ENCODE measurements at places on chromosomes 4 and X.

- DNase-seq, result no peak
Observed at GRCh38 chr4:155681886-155682285, 15.2 kb downstream of the GUCY1A1 start.

GRCh38 chrX:111282139-111282538, 11.9 kb upstream of the CAPN6 start:
- no peak for DNase-seq

DNA sequence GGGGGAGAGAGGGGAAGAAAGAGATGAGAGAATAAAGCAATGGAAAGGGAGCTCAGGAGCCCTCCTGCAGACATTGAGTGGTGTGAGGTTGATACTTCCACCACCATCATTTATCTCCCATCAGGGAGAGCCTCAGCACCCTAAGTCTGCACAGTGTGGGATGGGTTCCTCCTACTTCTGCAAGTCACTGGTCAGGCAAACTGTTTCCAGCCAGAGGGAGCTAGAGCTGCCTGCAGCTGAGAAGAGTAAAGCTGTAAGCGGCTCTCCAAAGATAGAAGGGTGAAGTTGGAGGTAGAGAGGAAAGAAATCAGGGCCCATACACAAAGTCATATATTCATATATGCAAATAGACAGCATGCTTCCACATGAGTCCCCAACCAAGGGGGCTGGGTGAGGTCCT, 21.9 kb upstream of the ZNF81 start:
- DNase-seq, result no peak

GRCh38 chrX:9271789-9272525, 192.9 kb upstream of the TBL1X start:
- no peak for DNase-seq

- DNase-seq, result no peak
Observed at GRCh38 chr4:147582386-147583060, 34.7 kb upstream of the TMEM184C start.

DNA sequence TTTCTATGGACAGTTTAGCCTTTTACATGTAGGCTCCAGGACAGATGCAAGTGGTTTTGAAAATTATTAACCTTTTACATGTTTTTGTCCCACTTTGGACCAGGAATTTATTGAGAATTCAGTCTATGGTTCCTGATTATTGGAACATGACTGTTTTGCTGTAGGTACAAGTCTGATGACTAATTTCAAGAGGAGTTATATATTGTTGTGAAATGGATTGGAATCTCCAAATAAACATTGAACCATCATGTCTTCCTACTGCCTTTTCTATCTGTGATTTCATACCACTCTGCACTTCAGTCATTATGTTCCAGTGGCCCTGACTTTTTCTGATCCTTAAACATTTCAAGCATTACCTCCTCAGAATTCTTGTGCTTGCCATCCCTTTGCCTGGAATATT, 35.9 kb downstream of the TBC1D19 start:
- no peak for DNase-seq

GRCh38 chr4:112847045-112847444, 202.4 kb upstream of the ANK2 start:
- no peak for DNase-seq

- no peak for DNase-seq
Observed at GRCh38 chr4:13783800-13784411, 156.4 kb upstream of the BOD1L1 start.

DNA sequence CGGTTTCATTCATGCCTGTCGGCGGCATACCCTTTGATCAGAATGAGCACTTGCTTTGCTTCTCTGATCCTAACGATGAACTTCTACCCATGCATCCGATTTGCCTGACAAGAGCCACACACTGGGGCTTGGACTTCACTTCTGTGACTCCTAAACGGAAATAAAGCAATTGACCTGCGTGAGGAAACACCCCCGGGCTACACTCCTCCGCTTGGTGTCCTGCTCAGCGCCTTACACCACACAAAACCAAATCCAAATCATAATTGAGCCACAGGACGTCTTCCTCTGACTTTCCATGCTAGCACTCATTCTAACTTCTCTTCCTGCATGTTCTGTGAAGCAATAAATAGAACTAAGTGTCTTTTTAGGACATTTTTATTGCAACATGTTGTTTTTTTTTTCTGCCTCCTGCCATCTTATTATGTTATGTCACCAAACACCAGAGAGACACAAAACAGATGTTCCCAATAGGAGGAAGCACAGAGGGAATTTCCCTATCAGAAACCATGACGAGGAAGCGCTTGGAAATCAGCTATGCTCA, 110.8 kb upstream of the FAM9B start:
- DNase-seq, result no peak

GRCh38 chr4:10072420-10073017, 44.1 kb downstream of the WDR1 start:
- DNase-seq, result no peak

DNA sequence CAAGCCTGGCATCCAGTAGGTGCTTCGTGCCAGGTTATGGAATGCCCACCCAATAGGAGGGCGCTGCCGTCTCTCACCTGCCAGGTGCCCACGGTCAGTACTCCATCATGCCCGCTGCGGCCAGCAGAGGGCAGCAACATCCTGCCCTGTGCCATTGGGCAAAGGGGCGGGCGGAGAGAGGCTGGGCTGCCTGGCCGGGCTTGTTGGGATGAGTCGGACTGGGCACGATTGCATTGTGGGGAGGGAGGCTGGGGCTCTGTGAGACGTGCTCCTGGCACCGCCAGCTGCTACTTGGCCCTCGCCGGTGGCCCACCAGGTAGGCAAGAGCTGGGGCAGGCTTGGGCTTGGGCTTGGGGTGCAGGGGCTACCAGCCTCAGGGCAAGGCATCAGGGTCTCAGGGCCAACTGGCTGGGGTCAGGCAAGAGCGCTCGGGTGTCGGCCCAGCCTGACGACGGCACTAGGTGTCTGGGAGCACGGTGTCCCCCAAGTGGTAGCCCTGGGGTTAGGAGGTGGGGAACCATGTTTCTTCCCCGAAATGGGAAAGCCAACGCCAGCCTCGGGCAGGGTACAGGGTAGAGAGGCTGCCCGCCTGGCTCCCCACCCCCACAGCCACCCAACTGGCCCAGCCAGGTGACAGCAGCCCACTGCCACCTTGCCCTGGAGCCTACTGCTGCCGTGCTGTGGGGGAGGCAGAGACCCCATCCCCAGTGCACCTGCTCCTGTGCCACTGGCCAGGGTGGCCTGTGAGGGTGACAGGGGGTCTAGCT, at the start of gene PLXNB3:
PLXNB3 (plus strand) TSS at position 261 of the 767 bp plus-strand sequence. CDS start 1,287 bp downstream, outside the sequence.
- no peak for DNase-seq

DNA sequence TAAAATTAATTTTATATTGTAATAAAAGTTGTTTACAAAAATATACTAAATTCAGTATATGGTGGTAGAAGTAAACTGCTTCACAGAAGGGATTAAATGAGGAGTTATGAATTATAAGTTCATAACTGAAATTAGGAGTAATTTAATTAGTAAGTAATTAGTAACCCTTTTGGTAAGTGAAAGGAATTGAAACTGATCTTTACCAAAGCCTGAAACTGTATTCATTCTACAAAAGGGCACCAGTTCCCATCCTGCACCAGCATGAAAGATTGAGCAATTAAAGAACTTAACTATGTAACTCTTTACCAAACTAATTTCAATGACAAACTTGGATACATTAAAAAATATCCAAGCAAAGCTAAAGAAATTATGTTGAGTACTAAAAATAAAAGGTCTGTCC, 8.2 kb downstream of the MED14 start:
- no peak for DNase-seq

- DNase-seq, result no peak
Observed at GRCh38 chr4:8419222-8420041, 21.1 kb downstream of the ACOX3 start.

- DNase-seq, result no peak
Observed at GRCh38 chr4:42478509-42478908, 81.2 kb downstream of the SHISA3 start.

GRCh38 chr4:47526281-47526680, 41.2 kb downstream of the ATP10D start:
- DNase-seq, result no peak

- no peak for DNase-seq
Observed at GRCh38 chr4:29805245-29805644, 914.9 kb upstream of the PCDH7 start.

DNA sequence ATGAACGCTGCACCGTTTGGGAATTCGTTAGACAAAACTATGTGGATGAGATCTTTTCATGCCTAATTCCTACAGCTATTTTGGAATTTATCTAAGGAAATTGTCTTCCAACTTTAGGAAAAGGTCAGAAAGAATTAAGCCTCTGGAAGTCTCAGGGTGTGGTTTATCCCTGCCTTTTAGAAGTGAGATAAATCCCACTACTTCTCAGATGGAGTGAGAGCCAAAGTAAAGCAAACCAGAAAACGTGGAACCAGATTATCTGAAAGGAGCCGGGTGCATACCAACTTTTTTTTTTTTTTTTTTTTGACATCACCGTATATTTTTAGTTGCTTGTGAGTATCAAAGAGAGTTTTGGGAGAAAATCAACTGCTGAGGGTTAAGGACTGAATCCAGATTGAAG, 79.6 kb downstream of the VCX2 start:
- no peak for DNase-seq

DNA sequence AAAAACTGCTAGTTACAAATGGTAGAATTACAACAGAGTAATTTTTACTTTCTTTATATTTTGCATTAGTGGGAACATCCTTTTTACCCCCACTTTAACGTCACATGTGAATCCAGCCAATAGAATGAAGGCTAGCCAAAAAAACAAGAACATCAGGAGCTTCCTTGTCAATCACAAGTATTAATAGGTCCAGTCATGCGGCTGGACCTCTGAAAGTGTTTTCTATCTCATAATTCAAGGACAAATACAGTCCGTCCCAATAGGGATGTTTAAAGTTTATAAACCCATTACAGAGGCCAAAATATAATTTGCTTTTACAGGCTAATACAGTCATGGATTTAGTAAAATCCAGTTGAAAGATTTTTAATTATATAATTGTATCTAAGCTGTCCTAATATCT, 110.7 kb downstream of the APBB2 start:
- no peak for DNase-seq

DNA sequence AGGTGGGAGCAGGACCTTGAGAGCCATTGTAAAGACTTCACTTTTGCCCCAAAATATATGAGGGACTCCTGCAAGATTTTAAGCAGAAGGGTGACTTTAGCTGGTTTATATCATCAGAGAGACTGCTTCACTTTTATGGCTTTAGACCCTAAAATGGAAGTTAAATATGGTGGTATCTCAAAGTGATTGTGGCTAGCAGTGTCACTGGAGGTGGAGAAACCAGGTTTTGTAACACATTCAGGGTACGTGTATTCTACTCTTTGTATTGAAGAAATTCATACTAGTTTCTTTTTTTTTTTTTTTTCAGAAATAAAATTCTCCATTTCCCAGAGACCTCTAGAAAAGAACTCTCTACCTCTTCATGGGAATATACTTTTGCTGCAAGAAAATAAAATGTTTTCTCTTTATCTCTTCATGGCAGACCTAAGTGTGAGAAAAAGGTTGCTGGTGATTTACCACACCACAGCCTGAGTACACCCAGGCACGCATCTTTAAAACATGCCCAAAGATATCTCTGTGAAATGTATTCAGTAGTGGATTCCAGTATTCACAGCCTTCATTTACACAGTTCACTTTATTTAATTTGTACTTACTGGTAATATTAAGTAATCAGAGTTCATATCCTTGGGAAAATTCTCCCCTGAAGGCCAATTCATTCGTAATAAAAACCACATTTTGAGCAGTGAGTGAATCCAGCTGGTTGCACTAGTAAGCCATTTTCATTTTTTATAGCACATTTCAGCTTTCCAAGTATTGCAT, 74.3 kb upstream of the GUCY1A1 start:
- DNase-seq, result no peak

- no peak for DNase-seq
Observed at GRCh38 chr4:77002321-77003107, 53.0 kb downstream of the SEPTIN11 start.

DNA sequence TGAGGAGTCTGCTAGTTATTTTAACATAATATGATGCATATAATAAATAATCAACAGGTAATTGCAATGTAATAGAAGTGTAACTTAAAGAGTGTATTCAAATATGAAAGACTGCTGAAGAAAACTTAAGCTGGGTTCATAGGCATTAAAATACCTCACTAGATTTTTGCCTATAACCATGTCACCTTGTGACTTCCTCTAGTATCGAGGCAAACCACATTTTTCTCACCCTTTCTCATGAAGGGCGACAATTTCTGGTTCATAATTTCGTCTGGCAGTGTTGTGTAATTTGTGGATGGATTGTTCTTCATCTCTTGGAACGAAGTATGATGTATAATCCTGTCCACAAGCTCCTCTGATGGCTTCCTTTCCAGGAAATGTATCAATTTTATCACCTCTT, 16.0 kb downstream of the SULT1E1 start:
- DNase-seq, result no peak

Measured in type B pancreatic cell (in vitro differentiated cells).